ENCODE measurements at places on chromosomes 3 and 15.

DNA sequence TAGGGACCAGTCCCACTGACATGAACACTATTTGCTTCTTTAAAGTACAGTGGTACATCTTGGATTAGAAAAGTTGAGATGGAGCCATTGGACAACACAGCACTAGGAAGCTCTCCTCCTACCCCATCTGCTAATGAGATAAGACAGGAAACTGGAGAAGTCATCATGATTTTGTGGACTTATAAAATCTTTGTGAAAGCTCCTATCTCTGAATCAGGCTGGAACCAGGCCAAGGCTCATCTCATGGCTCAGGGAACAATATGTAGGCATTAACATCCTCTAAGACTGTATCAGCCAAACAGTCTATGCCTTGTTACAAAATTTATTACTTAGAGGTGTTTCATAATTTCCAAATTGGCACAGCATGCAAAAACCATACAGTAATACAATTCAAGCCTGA lies 84.1 kb downstream of the BOC start:
- no peak for DNase-seq

DNA sequence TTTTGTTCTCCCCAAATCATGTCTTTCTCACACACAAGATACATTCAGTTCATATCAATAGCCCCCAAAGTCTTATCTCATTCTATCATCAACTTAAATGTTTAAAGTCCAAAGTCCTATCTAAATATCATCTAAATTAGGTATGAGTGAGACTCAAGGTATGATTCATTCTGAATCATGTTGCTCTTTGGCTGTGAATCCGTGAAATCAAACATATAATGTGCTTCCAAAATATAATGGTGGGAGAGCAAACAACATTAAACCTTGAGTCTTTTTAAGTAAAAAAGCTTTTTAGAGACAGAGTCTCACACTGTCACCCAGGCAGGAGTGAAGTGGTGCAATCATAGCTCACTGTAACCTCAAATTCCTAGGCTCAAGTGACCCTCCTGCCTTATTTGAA lies 139.1 kb downstream of the SAMMSON start:
- no peak for DNase-seq

DNA sequence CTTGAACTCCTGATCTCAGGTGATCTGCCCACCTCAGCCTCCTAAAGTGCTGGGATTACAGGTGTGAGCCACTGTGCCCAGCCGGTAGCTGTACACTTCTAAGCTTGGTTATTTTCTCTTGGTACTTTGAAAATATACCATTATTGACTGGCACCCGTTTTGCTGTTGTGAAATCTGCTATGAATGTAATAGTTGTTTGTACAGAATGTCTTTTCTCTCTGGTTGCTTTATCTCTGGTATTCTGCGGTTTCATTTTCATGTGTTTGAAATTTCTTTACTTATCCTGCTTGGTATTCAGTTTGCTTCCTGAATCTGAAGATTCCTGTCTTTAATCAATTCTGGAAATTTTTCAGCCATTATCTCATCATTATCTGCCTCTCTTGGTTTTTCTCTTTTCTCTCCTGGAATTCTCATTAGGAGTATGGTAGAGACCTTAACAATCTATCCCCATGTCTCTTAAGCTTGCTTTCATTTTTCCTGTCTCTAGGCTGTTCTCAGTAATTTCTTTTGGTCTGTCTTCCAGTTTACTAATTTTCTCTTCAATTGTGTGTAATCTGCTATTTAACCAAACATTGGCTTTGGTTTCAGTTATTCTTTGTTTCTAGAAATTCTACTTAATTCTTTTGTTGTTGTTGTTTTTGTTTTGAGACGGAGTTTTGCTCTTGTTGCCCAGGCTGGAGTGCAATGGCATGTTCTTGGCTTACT lies 2.8 kb upstream of the PAK2 start:
- no peak for DNase-seq

DNA sequence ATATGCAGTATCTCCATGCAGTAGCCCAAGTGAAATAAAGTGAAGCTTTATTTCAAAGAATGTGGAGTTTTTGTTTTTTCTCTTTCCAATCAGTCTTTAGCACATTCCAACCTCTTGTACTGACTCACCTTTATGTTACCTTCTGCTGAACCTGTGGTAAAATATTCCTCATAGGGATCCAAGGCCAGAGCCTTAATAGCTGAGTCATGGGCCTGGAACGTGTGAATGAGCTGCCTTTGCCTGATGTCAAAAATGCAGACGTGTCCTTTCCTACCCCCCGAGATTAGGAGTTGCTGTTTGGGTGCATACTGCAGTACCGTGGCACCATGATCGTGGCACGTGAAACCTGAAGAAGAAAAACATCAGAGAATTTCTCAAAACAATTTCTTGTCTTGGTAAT lies 108.5 kb downstream of the GLDN start:
- no peak for DNase-seq

GRCh38 chr15:88904257-88904623 lies 8.9 kb upstream of the HAPLN3 start:
- no peak for DNase-seq

DNA sequence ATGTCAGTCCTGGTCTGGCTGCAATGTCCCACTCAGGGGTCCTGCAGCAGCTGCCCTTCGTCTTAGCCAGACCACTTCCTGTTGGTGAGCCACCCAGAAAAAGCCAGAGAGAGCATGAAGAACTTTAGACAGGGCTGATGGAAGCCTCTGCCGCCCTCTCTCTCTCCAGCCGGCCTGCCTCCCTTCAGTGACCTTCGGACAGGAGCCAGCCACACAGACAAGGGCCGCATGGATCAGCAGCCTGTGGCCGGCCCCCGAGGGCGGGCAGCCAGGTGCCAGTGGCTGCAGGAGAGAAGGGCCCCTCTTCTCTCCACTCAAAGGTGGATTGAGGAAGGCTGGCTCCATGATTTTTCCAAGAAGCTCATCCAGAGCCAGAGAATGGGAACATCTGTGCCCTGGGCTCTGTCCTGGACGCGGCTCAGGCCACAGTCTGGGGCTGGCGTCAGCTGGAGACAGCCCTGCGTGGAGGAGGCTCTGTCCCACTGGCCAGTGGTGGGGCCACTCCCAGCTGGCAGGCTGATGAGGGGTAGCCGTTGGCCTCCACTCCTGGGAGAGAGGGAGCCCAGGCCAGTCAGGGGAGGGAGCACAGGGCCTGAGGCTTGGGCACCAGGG lies 42.9 kb downstream of the ISG20 start:
- no peak for DNase-seq

Measured in HEK293T (cell line).